ENCODE measurements at places on chromosomes 12 and 14.
A peak's percentile ranks its signal among the peaks of the same experiment; 100 is the strongest.

GRCh38 chr14:49966971-49967630 is 74.2 kb downstream of the ARF6 start:
- DNase-seq, result no peak

GRCh38 chr14:21534576-21534975 is 8.4 kb upstream of the SALL2 start:
- no peak for DNase-seq

DNA sequence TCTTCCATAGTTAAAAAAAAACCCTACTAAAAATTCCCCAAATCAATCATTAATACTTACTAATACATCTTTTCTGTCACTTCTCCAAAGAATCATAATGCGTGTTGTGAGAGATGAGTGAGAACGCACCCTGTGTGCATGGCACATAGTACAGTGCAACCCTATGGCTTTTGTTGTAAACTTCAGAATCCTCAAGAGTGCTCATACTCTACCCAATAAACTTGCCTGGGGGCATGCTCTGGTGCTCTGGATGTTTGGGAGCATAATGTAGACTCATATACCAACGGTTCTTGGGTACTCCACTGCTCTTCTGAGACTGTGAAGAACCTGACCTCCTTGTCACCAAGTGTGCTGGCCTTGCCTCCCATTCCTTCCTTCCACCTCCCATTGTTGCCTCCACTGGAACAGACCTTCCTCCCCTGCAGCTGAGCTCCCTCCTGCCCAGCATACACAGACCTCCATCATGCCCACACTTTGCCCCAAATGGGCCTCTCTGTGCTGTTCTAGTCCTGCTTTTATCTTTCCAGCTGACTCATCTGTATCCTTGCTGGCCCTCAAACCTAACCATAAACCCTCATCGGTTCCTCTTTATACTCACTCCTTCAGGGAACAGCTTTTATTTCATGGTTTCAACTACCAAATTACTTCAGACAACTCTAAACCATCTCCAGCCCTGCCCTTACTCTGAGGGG is 8.9 kb downstream of the DCP1B start:
- no peak for DNase-seq

DNA sequence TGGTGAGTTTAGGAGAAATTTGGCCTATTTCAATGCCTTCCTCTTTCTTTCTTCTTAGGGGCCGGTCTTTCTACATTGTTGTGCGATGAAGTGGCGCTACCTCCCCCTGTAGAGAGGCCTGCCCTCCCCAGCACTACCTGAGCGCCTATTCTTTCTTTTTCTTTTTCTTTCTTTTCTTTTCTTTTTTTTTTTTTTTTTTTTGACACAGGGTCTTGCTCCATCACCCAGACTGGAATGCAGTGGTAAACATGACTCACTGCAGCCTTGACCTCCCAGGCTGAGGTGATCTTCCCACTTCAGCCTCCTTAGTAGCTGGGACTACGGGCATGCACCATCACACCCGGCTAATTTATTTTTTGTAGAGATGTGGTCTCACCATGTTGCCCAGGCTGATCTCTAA is 136.1 kb upstream of the MAX start:
- no peak for DNase-seq

- DNase-seq, result no peak
These were observed 33.9 kb downstream of the SLC39A9 start for GRCh38 chr14:69432364-69432763.

DNA sequence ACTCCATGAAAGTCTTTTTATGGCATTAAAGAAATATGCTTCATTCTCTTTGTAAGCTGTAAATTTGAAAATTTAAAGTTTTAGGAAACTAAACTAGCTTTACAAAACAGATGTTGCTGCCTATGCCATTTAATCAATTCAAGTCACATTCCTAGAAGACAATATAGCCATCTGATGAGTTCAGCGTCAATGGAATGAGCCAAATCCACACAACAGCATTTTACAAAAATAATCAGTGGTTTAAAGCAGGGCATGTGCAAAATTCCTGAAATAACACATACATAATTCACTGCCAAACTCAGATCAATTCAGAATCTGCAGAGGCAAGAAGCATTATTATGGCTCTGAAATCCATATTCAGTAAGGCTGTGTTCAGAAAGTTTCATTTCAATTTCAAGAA is 75.6 kb downstream of the MED13L start:
- DNase-seq, result no peak

- peak; percentile 93 for DNase-seq
These were observed at the start of gene KRR1 for GRCh38 chr12:75511116-75512048. Gene KRR1 (minus strand): TSS chr12:75511609. CDS start chr12:75511597, 12 bp downstream.

DNA sequence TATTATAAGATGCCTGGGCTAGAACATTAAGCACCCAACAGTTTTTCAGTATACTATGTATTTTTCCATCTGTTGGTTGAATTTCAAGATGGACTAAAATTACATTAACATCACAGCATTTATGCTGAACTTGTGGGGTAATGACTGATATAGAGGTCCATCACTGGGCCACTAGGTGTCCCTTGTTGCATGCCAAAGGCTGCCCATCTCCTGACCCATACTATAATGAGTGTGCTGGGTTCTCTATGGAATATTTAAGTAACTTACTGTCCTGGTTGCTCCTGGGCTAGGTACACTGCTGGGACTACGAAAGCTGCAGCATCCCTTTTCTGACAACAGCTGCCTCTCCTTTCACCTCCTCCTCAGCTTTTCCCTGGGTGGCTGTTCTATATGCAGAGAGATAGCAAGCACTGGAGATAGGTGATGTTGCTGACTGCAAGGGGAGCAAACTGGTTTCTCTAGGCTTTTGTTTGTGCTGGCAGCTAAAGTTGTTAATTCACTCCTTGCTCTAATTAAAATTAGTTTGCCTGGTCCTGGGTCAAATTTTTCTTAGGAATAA is 138.6 kb upstream of the TRHDE start:
- DNase-seq, result no peak

DNA sequence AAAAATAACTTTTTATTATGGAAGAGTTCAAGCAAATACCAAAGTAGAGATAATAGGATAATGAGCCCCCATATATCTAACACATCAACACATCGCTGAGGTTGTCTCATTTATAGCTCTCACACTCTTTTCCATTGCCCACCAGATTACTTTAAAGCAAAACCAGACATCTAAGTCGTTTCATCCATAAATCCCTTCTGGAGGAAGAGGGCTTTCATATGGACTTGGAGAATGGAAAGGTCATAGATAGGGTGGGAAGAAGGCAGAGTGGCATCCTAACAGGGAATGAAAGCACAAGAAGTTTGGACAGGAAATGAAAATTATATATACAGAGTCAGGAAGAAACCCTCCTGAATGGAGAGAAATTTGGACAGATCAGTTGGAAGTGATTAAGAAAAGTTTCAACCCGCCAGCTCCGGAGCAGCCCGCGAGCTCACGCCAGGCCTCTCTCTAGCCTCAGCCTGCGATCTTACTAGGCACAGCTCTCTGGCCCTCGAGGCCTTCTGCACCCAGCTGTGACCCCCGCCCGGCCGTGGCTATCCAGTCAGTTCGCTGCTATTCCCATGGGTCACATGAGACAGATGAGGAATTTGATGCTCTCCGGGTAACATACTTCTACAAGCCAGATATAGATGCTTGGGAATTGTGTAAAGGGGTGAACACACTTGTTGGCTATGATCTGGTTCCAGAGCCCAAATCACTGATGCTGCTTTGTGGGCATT is 48.4 kb upstream of the NID2 start:
- DNase-seq, result no peak

GRCh38 chr12:68759852-68760251 is 13.9 kb downstream of the SLC35E3 start:
- DNase-seq, result no peak

DNA sequence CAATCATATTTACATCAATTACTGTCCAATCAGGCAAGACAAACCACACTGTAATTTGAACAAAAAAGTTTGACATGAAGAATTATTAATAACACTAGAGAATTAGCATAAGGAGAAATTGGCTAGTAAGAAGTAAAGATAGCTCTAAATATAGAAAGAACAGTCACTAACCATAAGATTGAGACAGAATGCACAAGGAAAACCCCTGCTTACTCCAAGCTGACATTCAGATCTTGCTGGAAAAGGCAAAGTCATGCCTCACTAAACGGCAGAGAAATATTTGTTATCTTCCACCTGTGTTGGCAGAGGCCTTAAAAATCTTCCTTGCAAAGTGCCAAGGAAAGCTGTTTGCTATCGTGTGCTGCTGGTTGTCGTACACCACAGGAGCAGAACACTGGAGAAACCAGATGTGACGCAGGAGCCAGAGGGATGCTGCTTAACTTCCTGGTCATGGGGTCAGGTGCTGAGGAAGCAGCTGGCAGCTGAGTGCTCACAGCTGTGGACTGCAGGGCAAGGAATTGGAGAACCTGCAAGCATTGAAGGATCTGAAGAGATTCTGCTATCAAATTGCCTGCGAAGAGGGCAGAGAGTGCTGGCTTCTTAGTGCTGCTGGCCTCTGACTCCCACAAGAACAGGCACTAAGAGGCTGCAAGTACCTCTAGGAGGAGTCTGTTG is 1323.3 kb downstream of the LRFN5 start:
- no peak for DNase-seq

DNA sequence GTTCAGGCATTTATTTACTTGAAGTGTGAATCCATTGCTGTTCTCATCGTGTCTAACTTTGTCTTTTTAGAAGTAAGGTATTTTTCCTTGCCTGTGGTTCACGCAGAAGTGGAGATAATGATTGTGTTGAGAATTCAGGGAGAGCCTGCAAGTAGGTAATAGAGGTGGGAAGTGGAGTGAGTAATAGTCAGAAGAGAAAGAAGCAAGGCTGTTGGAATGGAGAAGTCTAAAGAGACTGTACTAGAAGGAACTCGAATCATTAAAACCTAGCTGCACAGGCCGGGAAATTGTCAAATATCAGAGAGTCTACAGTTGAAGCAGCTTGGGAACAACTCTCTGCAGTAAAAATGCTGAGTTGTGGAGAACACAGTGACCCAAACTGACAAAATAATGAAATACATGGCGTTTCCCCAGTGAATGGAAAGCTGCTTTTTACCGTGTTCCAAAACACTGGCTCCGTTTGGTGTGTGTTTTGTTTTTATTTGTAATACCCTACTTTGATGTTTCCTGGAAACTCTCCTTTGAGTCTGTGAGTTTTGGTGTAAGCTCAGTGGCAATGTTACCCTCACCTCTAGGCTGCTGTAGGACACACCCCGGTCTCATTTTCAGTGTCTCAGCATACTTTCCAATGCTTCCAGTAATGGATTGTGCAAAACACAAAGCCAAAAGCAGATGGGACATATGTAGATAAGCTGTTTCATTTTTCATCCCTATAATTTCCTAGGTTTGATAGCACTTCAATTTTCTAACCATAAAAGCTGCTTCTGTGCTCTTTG is 146.6 kb downstream of the CRADD start:
- DNase-seq, result no peak

- no peak for DNase-seq
These were observed 25.5 kb upstream of the RASSF8 start for GRCh38 chr12:25932971-25933370.

GRCh38 chr12:132475304-132476037 is 14.5 kb upstream of the FBRSL1 start:
- no peak for DNase-seq

- no peak for DNase-seq
These were observed at the start of gene TMPRSS12 for GRCh38 chr12:50842637-50843493. Gene TMPRSS12 (plus strand): TSS chr12:50842926. CDS start chr12:50842965, 39 bp downstream.

- DNase-seq, result no peak
These were observed 39.4 kb downstream of the DUSP16 start for GRCh38 chr12:12523229-12523628.

- no peak for DNase-seq
These were observed 52.9 kb downstream of the PEBP1 start for GRCh38 chr12:118188690-118189371.

DNA sequence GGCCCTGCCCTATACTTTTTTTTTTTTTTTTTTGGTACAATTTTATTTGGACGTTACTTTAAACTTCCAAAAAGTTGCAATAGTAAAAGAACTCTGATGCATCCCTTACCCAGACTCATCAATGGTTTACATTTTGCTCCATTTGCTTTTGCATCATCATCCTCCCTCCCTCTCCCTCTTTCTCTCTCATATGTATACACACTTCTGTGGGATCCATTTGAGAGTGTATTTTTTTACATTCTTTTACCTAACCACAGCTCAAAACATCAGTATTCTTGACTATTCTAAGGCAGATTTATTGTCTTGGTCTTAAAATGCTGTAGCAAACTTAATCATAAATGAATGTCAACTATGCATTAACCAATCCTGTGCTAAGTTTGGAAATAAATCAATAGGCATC is 111.6 kb downstream of the PRICKLE1 start:
- DNase-seq, result no peak

- no peak for DNase-seq
These were observed 200.2 kb downstream of the CHST11 start for GRCh38 chr12:104656921-104657320.

GRCh38 chr12:5335069-5335468 is 96.8 kb upstream of the NTF3 start:
- DNase-seq, result no peak

GRCh38 chr14:73403181-73403752 is 55.1 kb downstream of the NUMB start:
- DNase-seq, result no peak

DNA sequence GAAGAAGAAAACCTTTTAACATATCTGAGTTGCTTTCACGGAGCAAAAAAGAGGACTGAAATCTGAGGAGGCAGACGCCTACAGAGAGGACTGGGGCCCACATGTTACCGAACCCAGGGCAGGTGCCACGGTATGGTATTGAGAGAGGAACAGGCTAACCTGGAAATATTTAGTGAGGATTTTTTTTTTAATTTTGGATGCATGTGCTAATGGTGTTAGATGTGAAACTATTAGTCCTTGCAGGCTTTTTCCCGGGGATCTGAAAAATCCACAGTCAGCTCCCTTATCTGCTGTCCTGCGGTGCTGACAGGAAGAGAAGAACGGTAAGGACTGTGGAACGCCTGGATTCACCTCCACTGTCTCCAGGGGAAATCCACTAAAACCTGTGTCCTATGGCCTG is 819.7 kb downstream of the TMEM121 start:
- DNase-seq, result no peak

DNA sequence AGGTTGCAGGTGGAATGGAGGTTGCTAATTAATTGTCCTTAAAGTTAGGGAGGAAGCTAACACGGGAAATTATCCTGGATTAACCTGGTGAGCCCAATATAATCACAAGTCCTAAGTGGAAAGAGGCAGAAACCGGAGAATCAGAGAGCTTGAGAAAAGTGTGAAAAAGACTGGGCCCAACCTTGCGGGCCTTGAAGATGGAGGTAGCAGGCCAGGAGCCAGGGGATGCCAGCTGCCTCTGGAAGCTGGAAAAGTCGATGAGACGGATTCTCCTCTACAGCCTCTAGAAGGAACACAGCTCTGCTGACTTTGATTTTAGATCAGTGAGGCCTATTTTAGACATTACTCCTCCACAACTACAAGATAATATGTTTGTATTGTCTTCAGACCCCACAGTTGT is 2.1 kb downstream of the SDR9C7 start:
- no peak for DNase-seq

GRCh38 chr14:54947230-54947629 is 44.6 kb upstream of the GCH1 start:
- DNase-seq, result peak; percentile 2
